Sigmoid colon (tissue), 7 donors: ENCODE measurements at places on chromosomes 3 and 15. TPM values are rescaled to one million over a fixed set of nuclear protein-coding genes. Genes with fewer than 3 reads are reported as not detected.

DNA sequence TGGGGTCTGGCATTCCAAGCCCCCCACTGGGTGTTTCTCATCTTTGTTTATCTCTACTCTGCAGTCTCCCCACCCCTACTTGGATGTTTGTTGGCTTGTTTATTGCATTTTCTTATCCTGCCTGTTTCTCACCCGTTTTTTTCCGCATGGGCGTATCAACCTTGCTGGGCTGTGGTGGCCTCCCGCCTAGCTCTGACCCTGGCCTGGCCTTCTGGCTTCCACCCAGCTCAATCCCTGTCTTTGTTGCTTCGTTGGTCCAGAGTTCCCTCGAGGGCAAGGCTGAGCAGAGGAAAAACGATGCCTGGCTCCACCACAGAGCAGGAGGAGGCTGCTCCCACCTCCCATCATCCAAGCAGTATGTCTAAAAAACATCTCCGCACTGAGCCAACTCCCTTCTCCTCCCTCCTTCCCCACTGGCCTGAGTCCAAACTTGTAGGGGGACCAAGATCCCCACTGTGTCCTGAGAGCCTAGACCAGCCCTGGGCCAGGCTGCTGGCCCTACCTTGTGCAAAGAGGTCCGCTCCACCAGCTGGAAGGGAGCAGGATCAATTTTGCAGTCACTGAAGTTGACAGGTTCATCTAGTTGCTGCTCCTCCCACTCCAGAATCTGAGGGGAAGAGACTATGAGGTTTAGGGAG, 9.8 kb downstream of the CLCN2 start:
- no peak for DNase-seq
- no peak overlapping the region for H3K4me3 ChIP-seq
- peaks cover 4% of the 10 kb centered on the region for H3K4me1 ChIP-seq

GUCA1C gene
- not detected for total RNA-seq

DNA sequence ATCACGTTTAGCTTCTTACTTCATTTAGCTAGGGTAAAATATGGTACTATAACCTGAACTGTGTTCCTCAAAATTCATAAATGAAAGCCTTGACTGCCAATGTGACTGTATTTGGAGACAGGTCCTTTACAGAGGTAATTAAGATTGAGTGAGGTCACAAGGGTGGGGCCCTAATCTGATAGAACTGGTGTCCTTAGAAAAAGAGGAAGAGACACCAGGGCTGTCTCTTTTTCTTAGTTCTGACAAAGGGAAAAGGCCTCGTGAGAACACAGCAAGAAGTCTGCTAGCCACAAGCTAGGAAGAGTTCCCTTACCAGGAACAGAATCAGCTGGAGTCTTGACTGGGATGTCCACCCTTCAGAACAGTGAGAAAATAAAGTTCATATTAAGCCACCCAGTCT, 162.7 kb downstream of the GMNC start:
- H3K4me3 ChIP-seq: no peak overlapping the region
- H3K36me3 ChIP-seq: no peaks in the 10 kb centered on the region
- no peak for DNase-seq
- no peaks in the 10 kb centered on the region for H3K4me1 ChIP-seq

GRCh38 chr15:63194302-63194701, 4.9 kb downstream of the RAB8B start:
- no peaks in the 10 kb centered on the region for H3K36me3 ChIP-seq
- peak overlapping the region; percentile 62 for H3K27ac ChIP-seq
- no peak overlapping the region for H3K4me3 ChIP-seq
- peaks cover 37% of the 10 kb centered on the region for H3K4me1 ChIP-seq
- DNase-seq: no peak

DNA sequence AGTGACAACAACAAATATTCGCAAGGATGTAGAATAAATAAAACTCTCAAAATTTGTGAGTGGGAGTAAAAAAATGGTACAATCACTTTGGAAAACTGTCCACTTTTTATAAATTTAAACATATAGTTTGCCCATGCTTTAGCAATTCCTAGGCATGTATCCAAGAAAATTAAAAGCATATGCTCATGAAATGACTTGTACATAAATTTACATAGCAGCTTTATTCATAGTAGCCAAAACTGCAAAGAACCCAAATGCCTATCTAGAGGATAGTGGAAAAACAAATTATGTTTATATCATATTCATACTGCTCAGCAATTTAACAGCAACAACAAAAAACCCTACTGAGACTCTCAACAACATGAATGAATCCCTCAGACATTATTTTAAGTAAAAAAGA, 363.6 kb upstream of the CCDC54 start:
- no peak for DNase-seq
- no peaks in the 10 kb centered on the region for H3K27me3 ChIP-seq
- H3K4me1 ChIP-seq: no peaks in the 10 kb centered on the region
- no peak overlapping the region for H3K4me3 ChIP-seq
- no peaks in the 10 kb centered on the region for H3K36me3 ChIP-seq

DNA sequence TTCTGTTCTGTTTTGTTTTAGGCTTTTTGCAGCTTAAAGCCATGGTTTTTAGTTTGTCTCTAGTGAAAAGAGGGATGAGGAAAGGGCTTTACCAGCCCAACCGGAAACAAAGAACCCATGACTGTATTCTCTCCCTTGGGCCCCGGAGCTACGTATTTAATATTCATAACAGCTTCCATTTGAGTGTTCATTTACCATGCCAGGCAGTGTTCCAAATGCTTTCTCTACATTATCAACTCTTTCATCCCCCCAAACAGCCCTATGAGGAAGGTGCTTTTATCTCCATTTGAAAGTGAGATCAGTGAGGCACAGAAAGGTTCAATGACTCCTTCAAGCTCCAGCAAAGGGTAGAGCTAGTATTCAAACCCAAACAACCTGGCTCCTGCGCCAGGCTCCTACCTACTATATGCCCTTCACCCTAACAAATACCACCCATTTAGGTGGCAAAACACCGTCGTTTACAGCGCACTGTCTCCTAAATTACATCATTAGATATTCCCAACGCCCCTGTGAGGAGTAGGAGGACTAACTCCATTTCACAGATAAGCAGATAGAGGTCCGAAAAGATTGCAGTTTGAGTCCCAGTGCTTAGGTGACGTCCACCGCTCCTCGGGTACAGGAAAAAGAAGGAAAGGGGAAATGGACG, 27.9 kb downstream of the GTPBP8 start:
- peaks cover 15% of the 10 kb centered on the region for H3K4me1 ChIP-seq
- H3K27me3 ChIP-seq: no peaks in the 10 kb centered on the region
- H3K27ac ChIP-seq: peak overlapping the region; percentile 97
- no peak for DNase-seq
- H3K4me3 ChIP-seq: peak overlapping the region; percentile 76

DNA sequence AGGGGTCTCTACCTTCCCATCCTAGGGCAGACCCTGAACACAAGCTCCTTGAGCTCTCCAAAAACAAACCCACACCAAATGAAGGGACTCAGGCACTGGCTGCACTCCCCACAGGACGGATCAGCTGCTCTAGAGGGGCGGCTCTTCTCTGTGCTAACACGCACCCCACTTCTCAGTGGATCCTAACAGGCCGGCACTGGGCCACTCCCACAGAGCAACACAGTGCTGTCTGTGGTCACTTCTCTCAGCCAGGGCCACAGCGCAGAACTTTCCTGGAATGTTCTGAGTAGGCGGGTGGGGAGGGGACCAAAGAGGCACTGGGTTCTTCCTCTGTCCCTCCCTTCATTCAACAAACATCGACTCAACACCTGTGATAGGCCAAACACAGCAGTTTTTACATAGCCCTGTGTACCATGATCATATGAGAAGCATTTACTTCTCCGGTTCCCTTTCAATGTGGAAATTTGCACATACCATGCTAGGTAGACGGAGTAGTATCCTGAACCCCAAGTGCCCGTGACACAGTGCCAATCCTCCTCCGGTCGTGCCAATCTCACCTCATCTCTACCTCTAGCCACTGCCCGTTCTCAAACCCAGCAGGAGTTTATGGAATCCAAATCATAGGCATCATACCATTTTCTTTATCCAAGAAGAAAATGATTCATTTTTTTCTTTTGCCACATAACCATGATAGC, 98.1 kb downstream of the LRIG1 start:
- peaks cover 98% of the 10 kb centered on the region for H3K4me1 ChIP-seq
- peak overlapping the region; percentile 82 for H3K27ac ChIP-seq
- no peaks in the 10 kb centered on the region for H3K27me3 ChIP-seq
- peak; percentile 75 for DNase-seq
- no peak overlapping the region for H3K4me3 ChIP-seq
- H3K36me3 ChIP-seq: no peaks in the 10 kb centered on the region

PIERCE2 gene
- total RNA-seq: 0.81 TPM

GRCh38 chr3:142112601-142113000, 36.7 kb downstream of the TFDP2 start:
- H3K4me1 ChIP-seq: no peaks in the 10 kb centered on the region
- no peaks in the 10 kb centered on the region for H3K36me3 ChIP-seq
- DNase-seq: no peak
- no peaks in the 10 kb centered on the region for H3K27me3 ChIP-seq
- no peak overlapping the region for H3K27ac ChIP-seq

CASR gene
- total RNA-seq: 0.14 TPM

- H3K27me3 ChIP-seq: no peaks in the 10 kb centered on the region
- no peaks in the 10 kb centered on the region for H3K4me1 ChIP-seq
- no peak overlapping the region for H3K4me3 ChIP-seq
- H3K27ac ChIP-seq: no peak overlapping the region
- peaks cover 13% of the 10 kb centered on the region for H3K36me3 ChIP-seq
Measured at GRCh38 chr3:51311055-51311454, 74.0 kb upstream of the MANF start.

- no peak overlapping the region for H3K27ac ChIP-seq
- no peak for DNase-seq
- no peaks in the 10 kb centered on the region for H3K4me1 ChIP-seq
- H3K4me3 ChIP-seq: no peak overlapping the region
- no peaks in the 10 kb centered on the region for H3K27me3 ChIP-seq
- no peaks in the 10 kb centered on the region for H3K36me3 ChIP-seq
Measured at GRCh38 chr15:58966698-58967097, 20.8 kb upstream of the RNF111 start.

MKRN2OS gene
- not detected for total RNA-seq
